Muscle of arm (tissue), 14 donors: ENCODE measurements at places on chromosomes 13 and 19. TPM values are rescaled to one million over a fixed set of nuclear protein-coding genes. Genes with fewer than 3 reads are reported as not detected.

Gene ATXN8OS
- not detected for polyA plus RNA-seq

DNA sequence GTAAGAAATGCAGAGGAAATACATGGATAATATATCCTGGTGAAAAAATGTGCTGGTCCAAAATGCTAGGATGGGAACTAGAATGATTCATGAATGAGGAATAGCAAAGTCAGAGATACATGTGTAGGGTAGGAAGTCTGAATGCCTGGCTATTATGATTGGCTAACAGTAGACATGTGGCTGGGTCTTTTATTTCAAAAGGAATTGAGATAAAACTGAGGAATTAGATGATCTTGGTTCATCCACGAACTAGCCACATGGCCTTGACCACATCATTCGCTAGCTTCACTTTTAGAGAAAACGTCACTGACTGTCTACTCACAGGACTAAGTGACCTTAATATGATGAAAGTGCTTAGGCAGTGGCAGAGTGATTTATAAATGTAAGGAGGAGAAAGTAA, 103.1 kb downstream of the TRPC4 start:
- DNase-seq = no peak

Gene FRY
- polyA plus RNA-seq = 55.2 TPM

Gene ZSWIM4
- polyA plus RNA-seq = 5.2 TPM

Gene C19orf67
- polyA plus RNA-seq = not detected
